ENCODE measurements at places on chromosomes 16 and 17. TPM values are rescaled to one million over a fixed set of nuclear protein-coding genes. Genes with fewer than 3 reads are reported as not detected.

The CDH5 gene
- total RNA-seq: 0.14 TPM

The ANKS4B gene
- 0.09 TPM for total RNA-seq

The HBM gene
- not detected for total RNA-seq

The DCTN5 gene
- 65.8 TPM for total RNA-seq

The TCAP gene
- 2.9 TPM for total RNA-seq

The TBC1D3G gene
- not detected for total RNA-seq

The PABPN1L gene
- not detected for total RNA-seq

The MFAP4 gene
- 4.0 TPM for total RNA-seq

The SMIM5 gene
- not detected for total RNA-seq

- H3K36me3 ChIP-seq: peaks cover 6% of the 10 kb centered on the region
- H3K27ac ChIP-seq: no peak overlapping the region
- no peak for DNase-seq
- H3K27me3 ChIP-seq: no peaks in the 10 kb centered on the region
- peaks cover 30% of the 10 kb centered on the region for H3K4me1 ChIP-seq
- no peak overlapping the region for H3K4me3 ChIP-seq
These were observed 273.1 kb downstream of the PHKB start for GRCh38 chr16:47734081-47734857.

- no peak overlapping the region for H3K4me3 ChIP-seq
- peaks cover 2% of the 10 kb centered on the region for H3K27me3 ChIP-seq
- no peaks in the 10 kb centered on the region for H3K4me1 ChIP-seq
- no peak for DNase-seq
These were observed 178.2 kb downstream of the SALL1 start for GRCh38 chr16:50972876-50973275.

- H3K27ac ChIP-seq: no peak overlapping the region
- no peaks in the 10 kb centered on the region for H3K36me3 ChIP-seq
- H3K27me3 ChIP-seq: 0 out of 2 replicates have a peak, but pooled peaks cover 7% of the 10 kb centered on the region
- H3K4me1 ChIP-seq: peaks cover 29% of the 10 kb centered on the region
- no peak for DNase-seq
These were observed 80.8 kb downstream of the CNGB1 start for GRCh38 chr16:57889960-57890751.

GRCh38 chr16:14111713-14112538 is 40.8 kb downstream of the MRTFB start:
- H3K4me1 ChIP-seq: peaks cover 35% of the 10 kb centered on the region
- no peak for DNase-seq
- no peaks in the 10 kb centered on the region for H3K27me3 ChIP-seq
- no peaks in the 10 kb centered on the region for H3K36me3 ChIP-seq
- peak overlapping the region; percentile 16 for H3K27ac ChIP-seq
- no peak overlapping the region for H3K4me3 ChIP-seq

GRCh38 chr16:74742051-74742481 is 32.6 kb downstream of the FA2H start:
- no peak overlapping the region for H3K4me3 ChIP-seq
- no peak overlapping the region for H3K27ac ChIP-seq
- peaks cover 31% of the 10 kb centered on the region for H3K4me1 ChIP-seq
- DNase-seq: no peak
- no peaks in the 10 kb centered on the region for H3K27me3 ChIP-seq
- no peaks in the 10 kb centered on the region for H3K36me3 ChIP-seq

DNA sequence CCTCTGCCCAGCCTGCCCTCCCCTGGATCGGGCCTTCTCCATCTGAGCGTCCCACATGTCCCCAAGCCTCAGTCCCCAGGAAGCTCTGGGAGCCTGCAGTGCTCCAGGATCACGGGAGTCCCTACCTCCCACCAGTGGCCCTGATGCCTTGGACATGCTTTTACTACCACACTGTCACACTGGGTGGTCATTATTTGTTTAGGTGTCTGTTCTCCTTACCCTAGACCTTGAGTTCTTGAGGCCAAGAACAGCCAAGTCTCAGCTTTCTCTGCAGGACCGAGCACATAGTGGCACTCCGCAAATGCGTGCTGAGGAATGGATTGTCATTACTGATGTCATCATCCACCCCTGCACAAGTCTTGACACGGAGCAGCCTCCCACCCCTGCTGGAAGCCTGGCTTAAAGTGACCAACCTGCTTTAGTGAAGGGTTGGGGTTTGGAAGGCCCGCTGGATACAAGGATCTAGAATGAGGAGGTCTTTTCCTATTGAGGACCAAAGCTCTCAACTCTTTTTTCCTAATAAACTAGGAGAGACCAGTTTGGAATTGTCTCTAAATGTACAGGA is 132.9 kb upstream of the CRHR1 start:
- H3K4me1 ChIP-seq: peaks cover 13% of the 10 kb centered on the region
- H3K27me3 ChIP-seq: no peaks in the 10 kb centered on the region

- no peaks in the 10 kb centered on the region for H3K27me3 ChIP-seq
- peaks cover 45% of the 10 kb centered on the region for H3K36me3 ChIP-seq
- H3K27ac ChIP-seq: peak overlapping the region; percentile 98
- DNase-seq: no peak
- H3K4me3 ChIP-seq: peak overlapping the region; percentile 56
- H3K4me1 ChIP-seq: peaks cover 70% of the 10 kb centered on the region
These were observed 5.0 kb downstream of the NFE2L1 start for GRCh38 chr17:48052956-48053757.

GRCh38 chr16:88297178-88297720 is 85.5 kb upstream of the ZNF469 start:
- no peak overlapping the region for H3K4me3 ChIP-seq
- no peaks in the 10 kb centered on the region for H3K36me3 ChIP-seq
- H3K27ac ChIP-seq: no peak overlapping the region
- H3K4me1 ChIP-seq: no peaks in the 10 kb centered on the region
- DNase-seq: no peak

- no peak for DNase-seq
- H3K27ac ChIP-seq: no peak overlapping the region
- no peaks in the 10 kb centered on the region for H3K4me1 ChIP-seq
- peaks cover 18% of the 10 kb centered on the region for H3K36me3 ChIP-seq
These were observed 1417.9 kb upstream of the GOT2 start for GRCh38 chr16:60151987-60152386.

- H3K36me3 ChIP-seq: peaks cover 74% of the 10 kb centered on the region
- H3K27ac ChIP-seq: no peak overlapping the region
- H3K4me3 ChIP-seq: no peak overlapping the region
- H3K27me3 ChIP-seq: no peaks in the 10 kb centered on the region
- no peaks in the 10 kb centered on the region for H3K4me1 ChIP-seq
These were observed 87.7 kb downstream of the MYH10 start for GRCh38 chr17:8542599-8543502.

DNA sequence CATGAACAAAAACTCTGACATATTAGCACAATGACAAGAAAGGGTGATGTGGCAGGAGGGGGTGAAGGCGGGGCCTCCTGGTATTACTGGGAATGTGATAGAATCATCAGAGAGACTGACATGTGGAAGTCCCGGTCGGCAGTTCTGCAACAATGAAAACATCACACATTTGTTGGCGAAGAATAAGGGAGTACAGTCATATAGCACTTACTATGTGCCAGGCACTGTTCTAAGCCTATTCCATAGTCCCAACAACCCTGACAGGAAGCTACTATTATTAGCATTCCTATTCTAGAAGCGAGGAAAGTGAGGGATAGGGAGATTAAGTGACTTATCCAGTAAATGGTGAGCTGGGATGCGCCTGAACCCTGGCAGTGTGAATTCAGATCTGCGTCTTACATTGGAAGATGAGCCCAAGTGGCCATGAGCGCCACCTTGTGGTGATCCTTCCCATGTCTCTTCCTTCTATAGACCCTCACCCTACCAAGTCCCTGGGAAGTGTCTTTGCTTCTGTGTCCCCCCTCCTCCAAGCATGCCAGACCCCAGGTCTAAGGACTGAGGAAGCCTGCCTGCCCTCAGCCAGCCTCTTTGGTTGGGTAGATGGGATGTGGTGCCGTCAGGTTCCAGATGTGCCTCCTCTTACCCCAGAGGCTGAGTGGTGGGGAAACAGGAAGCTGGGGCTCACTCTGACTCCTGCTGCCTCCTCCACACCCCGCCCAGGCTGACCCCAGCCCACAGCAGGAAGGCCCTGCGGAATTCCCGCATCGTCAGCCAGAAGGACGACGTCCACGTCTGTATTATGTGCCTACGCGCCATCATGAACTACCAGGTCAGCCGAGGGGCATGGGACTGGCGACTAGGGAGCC is 14.0 kb downstream of the FMNL1 start:
- H3K27me3 ChIP-seq: peaks cover 63% of the 10 kb centered on the region
- H3K27ac ChIP-seq: no peak overlapping the region
- peak; percentile 94 for DNase-seq
- H3K36me3 ChIP-seq: no peaks in the 10 kb centered on the region

DNA sequence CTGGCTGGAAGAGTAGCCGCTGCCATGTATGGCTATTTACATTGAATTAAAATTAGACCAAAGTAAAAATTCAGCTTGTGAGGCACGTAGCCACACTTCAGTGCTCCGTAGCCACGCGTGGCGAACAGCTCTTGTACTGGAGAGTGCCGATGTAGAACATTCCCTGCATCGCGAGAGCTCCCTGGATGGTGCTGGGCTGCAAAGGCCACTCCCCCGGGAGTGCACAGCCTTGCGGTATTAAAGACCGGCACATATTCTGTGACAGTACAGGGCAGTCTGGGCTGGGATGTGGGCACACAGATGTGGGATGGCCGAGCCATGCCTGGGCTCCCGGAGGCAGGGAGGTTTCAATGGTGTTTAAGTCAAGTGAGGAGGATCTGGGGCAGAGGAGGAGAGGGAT is 102.2 kb downstream of the CMIP start:
- no peak overlapping the region for H3K4me3 ChIP-seq
- peaks cover 51% of the 10 kb centered on the region for H3K4me1 ChIP-seq
- H3K36me3 ChIP-seq: no peaks in the 10 kb centered on the region
- DNase-seq: no peak

DNA sequence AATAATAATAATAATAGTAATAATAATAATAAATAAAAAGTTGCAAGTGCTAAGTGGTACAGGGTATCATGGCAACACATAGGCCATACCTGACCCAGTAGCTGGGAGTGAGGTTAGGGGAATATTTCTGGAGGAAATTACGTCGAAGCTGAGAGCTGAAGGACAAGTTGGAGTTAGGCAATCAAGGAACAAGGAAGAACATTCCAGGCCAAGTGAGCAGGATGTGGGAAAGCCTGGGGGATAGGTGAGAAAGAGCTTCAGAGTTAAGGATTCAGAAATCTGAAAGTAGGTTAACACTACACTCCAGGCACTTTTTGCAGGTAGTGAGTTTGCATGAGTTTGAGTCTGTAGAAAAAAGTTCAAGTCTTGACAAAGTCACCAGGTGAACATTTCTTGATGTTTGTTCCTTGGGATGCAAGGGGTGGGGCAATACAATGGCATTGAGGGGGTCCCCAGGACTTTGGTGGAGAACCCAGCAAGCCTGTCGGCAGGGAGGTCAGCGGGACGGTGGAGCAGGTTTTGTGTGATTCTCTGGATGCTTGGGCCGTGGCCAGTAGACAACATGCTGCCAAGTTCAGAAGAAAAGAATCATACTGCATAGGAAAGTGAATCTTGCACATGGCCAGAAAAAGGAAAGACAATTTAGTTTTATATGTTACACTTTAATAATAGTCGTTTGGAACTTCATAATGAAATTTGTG is 27.7 kb upstream of the MPHOSPH6 start:
- no peaks in the 10 kb centered on the region for H3K4me1 ChIP-seq
- H3K27ac ChIP-seq: no peak overlapping the region
- H3K27me3 ChIP-seq: no peaks in the 10 kb centered on the region

- no peak overlapping the region for H3K4me3 ChIP-seq
- peaks cover 6% of the 10 kb centered on the region for H3K4me1 ChIP-seq
- H3K36me3 ChIP-seq: peaks cover 9% of the 10 kb centered on the region
- H3K27me3 ChIP-seq: no peaks in the 10 kb centered on the region
- no peak for DNase-seq
- no peak overlapping the region for H3K27ac ChIP-seq
These were observed 22.0 kb downstream of the MNT start for GRCh38 chr17:2378905-2379304.

- H3K4me1 ChIP-seq: no peaks in the 10 kb centered on the region
- DNase-seq: no peak
- H3K4me3 ChIP-seq: no peak overlapping the region
- peak overlapping the region; percentile 84 for H3K27ac ChIP-seq
- no peaks in the 10 kb centered on the region for H3K27me3 ChIP-seq
- H3K36me3 ChIP-seq: peaks cover 45% of the 10 kb centered on the region
These were observed 15.5 kb downstream of the MAP1LC3B start for GRCh38 chr16:87407511-87408112.

GRCh38 chr16:5993356-5993755 is 895.8 kb upstream of the EEF2KMT start:
- no peak for DNase-seq
- H3K4me1 ChIP-seq: no peaks in the 10 kb centered on the region
- H3K4me3 ChIP-seq: no peak overlapping the region
- no peak overlapping the region for H3K27ac ChIP-seq

GRCh38 chr17:31811101-31811500 is 47.9 kb downstream of the COPRS start:
- no peaks in the 10 kb centered on the region for H3K36me3 ChIP-seq
- H3K4me3 ChIP-seq: no peak overlapping the region
- DNase-seq: no peak
- H3K4me1 ChIP-seq: peaks cover 2% of the 10 kb centered on the region
- no peaks in the 10 kb centered on the region for H3K27me3 ChIP-seq

DNA sequence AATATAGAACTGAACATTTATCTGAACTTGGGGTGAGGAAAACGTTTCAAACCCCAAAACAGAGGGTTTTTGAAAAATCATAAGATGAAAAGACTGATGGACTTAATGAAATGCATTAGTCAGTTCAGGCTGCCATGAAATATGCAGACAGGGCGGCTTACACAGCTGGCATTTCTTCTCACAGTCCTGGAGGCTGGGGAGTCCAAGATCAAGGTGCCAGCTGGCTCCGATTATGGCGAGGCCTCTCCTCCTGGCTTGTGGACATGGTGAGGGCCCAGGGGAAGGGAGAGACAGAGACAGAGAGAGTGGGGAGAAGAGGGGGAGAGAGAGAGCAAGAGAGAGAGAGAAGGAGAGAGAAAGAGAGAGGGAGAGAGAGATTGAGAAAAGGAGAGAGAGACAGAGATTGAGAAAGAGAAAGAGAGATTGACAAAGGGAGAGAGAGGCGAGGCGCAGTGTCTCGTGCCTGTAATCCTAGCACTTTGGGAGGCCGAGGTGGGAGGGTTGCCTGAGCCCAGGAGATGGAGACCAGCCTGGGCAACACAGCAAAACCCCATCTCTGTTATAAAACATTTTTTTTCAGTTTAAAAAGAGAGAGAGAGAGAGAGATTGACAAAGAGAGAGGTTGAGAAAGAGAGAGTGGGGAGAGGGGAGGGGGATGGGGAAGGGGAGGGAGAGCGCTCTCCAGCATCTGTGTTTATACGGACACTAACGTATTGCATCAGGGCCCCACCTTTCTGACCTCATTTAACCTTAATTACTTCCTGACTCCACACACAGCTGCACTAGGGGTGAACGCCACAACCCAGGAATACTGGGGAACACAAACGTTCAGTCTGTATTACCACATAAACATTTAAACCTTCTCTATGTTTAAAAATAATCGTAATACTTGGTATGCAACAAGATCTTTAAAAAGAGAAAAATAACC is 24.6 kb upstream of the RPH3AL start:
- no peak for DNase-seq
- H3K27ac ChIP-seq: no peak overlapping the region
- H3K27me3 ChIP-seq: peaks cover 7% of the 10 kb centered on the region
- peaks cover 5% of the 10 kb centered on the region for H3K36me3 ChIP-seq
- no peak overlapping the region for H3K4me3 ChIP-seq
- H3K4me1 ChIP-seq: peaks cover 9% of the 10 kb centered on the region

Measured in WTC11 (cell line).